Smooth muscle cell of the umbilical artery (primary cell): ENCODE measurements at places on chromosomes 6 and 20. TPM values are rescaled to one million over a fixed set of nuclear protein-coding genes. Genes with fewer than 3 reads are reported as not detected.

TINAG gene
- not detected in 2 replicates for total RNA-seq

CENPB gene
- 64.7 and 75.2 TPM in 2 replicates for total RNA-seq

SRSF12 gene
- under 0.01 and 0.14 TPM in 2 replicates for total RNA-seq

VSTM2L gene
- 1.4 and 1.8 TPM in 2 replicates for total RNA-seq

MEP1A gene
- not detected in 2 replicates for total RNA-seq

SLC22A23 gene
- total RNA-seq, result 0.55 and 0.59 TPM in 2 replicates

TCP11 gene
- 0.46 TPM in 1 of 2 replicates, not detected in the other for total RNA-seq

SCUBE3 gene
- 4.2 and 5.0 TPM in 2 replicates for total RNA-seq

TNFAIP3 gene
- total RNA-seq, result 85.5 and 117 TPM in 2 replicates

AIF1 gene
- not detected in 2 replicates for total RNA-seq

IL17A gene
- not detected in 2 replicates for total RNA-seq

CYP39A1 gene
- total RNA-seq, result 0.30 TPM in 1 of 2 replicates, not detected in the other

CDK5RAP1 gene
- 25.7 and 26.1 TPM in 2 replicates for total RNA-seq

PI16 gene
- total RNA-seq, result 0.23 and 0.59 TPM in 2 replicates

ABCC10 gene
- 23.2 and 37.5 TPM in 2 replicates for total RNA-seq

BPI gene
- not detected in 2 replicates for total RNA-seq

ANKRD6 gene
- 2.1 and 3.9 TPM in 2 replicates for total RNA-seq

CCN6 gene
- total RNA-seq, result not detected in 2 replicates

SCRT2 gene
- not detected in 2 replicates for total RNA-seq

NKX2-4 gene
- total RNA-seq, result not detected in 2 replicates

TREML2 gene
- total RNA-seq, result not detected in 2 replicates

PIGT gene
- 27.6 and 40.4 TPM in 2 replicates for total RNA-seq

ZC2HC1B gene
- total RNA-seq, result not detected in 2 replicates

DPPA5 gene
- total RNA-seq, result not detected in 2 replicates

RRBP1 gene
- total RNA-seq, result 293 and 478 TPM in 2 replicates

DOP1A gene
- total RNA-seq, result 30.4 and 33.9 TPM in 2 replicates

DYNLRB1 gene
- total RNA-seq, result 34.7 and 38.0 TPM in 2 replicates

PCK1 gene
- not detected in 2 replicates for total RNA-seq

CRISP2 gene
- total RNA-seq, result not detected in 2 replicates

C6orf47 gene
- 16.6 and 22.0 TPM in 2 replicates for total RNA-seq

KIF6 gene
- total RNA-seq, result 0.30 and 0.55 TPM in 2 replicates

LTA gene
- not detected in 2 replicates for total RNA-seq

HCRTR2 gene
- total RNA-seq, result not detected in 2 replicates

RBBP8NL gene
- not detected in 2 replicates for total RNA-seq

PRL gene
- not detected in 2 replicates for total RNA-seq

RNF182 gene
- 0.30 and 1.8 TPM in 2 replicates for total RNA-seq

TSPO2 gene
- not detected in 2 replicates for total RNA-seq

SLC17A3 gene
- not detected in 2 replicates for total RNA-seq

FERMT1 gene
- total RNA-seq, result 3.0 and 10.9 TPM in 2 replicates

MOG gene
- total RNA-seq, result not detected in 2 replicates

CRYBG1 gene
- 1.5 and 3.6 TPM in 2 replicates for total RNA-seq
